AG08396 (cell line): ENCODE measurements at places on chromosomes 3 and 15.

DNA sequence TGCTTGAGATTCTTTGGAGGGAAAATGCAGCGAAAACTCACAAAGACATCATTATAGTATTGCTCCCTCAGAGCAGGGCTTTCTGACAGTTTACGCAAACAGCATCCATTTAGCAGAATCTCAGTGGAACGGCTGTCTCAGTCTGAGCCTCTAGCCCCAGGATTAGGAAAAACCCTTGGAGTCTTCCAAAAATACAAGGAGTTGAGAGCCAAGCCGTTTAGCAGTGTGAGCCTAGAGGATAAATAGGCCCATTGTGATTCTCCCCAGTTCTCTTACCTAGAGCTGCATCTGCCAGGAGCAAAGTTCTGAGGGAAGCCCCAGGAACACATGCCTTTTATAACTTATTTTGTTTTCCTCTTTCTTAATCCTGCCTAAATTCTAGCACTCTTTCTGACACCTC lies 359.6 kb downstream of the NTRK3 start:
- no peak for DNase-seq

DNA sequence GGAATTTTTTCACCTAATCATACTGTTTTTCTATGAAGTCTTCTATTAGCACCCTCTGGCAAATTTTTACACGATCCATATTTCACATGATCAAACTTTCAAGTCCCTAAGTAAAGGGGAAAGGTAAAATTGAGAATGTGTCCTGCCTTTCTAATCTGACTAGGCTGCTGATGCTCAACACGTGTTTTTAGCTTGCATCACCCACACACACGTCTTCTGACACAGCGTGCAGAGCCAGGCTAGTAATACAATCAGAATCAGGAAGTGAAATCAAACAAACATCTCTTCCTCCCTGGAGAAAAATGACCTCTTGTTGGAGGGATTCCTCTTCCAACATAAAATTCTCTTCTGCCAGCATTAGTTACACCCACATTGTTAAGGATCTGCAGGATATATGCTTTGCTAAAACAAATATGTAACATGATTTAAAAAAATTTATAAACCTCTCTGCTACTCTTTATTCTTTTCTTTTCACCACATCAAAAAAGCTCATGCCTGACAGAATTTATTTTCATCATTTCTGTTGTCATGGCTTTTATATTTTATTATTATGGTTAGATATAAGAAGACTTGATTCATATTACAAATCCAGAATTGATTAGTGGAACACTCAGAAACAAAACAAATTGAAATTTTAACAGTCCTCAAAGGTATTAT lies 122.4 kb downstream of the RAP2B start:
- peak; percentile 80 for DNase-seq

DNA sequence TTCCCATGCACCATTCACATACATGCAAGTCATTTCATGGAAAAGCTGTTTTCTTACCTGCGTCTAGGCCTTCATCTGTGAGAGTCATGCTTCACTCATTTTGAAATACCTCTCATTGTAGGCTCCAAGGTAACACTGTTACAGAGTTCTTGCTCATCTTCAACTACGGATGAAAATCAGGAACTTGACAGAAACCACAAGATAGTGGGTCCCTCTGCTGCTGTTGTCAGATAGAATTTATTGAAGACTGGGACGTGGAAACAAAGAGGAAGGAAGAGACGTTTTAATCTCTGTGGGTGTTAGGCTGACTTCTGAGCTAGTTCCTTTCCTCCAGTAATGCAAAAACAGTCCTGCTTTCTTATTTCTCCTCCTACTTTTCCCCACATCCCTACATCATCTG lies at the start of gene P2RY14:
P2RY14 (minus strand) TSS at position 313 of the 400 bp plus-strand sequence. CDS start 64,226 bp downstream, outside the sequence.
- DNase-seq: no peak

DNA sequence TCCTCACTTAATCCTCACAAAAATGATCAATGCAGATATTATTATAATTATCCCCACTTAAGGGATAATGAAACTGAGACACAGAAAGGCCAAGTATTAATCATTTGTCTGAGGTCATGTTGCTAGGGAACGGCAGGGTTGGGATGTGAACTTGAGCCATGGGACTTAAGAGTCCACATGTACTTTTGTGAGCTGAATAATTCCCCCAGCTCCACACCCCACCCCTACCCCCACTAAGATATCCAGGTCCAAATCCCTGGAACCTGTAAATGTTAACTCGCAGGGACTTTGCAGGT lies 290.5 kb upstream of the GADL1 start:
- no peak for DNase-seq

- no peak for DNase-seq
Measured at GRCh38 chr15:89450076-89451006, 46.0 kb downstream of the RHCG start.

GRCh38 chr3:155938409-155938808 lies 68.0 kb downstream of the GMPS start:
- DNase-seq: no peak

- DNase-seq: no peak
Measured at GRCh38 chr3:114553949-114554593, 260.2 kb downstream of the TIGIT start.

DNA sequence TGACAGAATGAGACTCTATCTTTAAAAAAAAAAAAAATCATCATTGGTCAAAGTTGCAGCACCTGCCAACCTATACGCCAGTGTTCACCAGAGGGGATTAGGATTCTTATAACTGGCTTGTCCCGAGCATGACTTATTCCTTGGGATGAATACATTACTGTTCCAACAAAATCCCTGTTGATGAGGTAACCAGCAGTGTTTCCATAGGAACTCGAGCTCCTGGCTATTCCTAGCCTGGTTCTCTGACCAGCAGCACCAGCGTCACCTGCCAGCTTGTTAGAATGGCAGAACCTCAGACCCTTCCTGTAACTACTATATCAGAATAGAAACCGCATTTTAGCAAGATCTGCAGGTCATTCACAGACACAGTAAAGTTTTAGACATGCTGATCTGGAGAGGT lies 364.4 kb downstream of the PTPRG start:
- no peak for DNase-seq

GRCh38 chr15:99253381-99254090 lies 2.3 kb downstream of the LRRC28 start:
- DNase-seq: peak; percentile 50

GRCh38 chr15:50944672-50945071 lies 36.2 kb downstream of the AP4E1 start:
- no peak for DNase-seq

GRCh38 chr3:35081899-35082298 lies 557.4 kb upstream of the ARPP21 start:
- no peak for DNase-seq

GRCh38 chr3:188197388-188197847 lies 43.5 kb downstream of the LPP start:
- DNase-seq: no peak

- no peak for DNase-seq
Measured at GRCh38 chr3:143839980-143840379, 8.3 kb downstream of the SLC9A9 start.

GRCh38 chr3:171704814-171705213 lies 105.5 kb downstream of the PLD1 start:
- DNase-seq: no peak

GRCh38 chr3:10933805-10934481 lies 58.6 kb upstream of the SLC6A1 start:
- peak; percentile 83 for DNase-seq

DNA sequence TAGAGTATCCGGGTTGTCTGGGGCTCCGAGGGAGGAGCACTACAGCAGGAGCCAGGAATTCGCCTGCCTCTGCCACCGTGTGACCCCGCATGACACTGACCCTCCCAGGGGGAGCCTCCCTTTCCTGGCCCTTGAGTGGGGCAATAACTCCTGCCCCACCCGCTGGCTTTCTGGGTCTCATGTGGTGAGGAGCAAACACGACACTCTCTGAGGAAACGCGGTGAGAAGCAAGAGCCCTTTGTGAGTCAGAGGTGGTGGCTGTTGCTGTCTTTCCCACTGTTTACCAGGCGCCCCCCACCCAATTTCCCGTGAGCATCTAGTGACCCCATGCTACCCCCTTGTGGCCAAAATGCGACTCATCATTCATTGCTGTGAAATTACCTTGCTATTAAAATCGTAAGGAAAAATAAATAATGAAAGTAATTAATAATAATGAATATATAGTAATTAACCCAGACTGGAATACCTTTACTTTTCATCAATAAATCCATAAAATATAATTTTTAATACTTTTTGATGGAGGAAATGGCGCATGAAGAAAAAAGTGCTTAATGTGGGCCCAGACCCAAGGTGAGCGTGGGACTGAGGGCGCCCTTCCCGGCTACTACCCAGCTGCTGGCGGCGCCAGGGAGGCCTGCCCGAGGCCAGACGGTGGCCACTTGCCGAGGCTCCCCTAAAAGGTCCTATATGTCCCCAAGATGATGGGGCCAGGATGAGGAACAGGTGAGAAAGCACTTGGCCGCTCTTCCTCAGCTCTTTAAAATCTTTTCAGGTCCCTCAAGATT lies 29.3 kb downstream of the CCNL1 start:
- DNase-seq: peak; percentile 29

GRCh38 chr15:51266656-51267050 lies 71.7 kb downstream of the CYP19A1 start:
- no peak for DNase-seq

GRCh38 chr15:59205839-59206622 lies 612 bp upstream of the LDHAL6B start:
- no peak for DNase-seq

DNA sequence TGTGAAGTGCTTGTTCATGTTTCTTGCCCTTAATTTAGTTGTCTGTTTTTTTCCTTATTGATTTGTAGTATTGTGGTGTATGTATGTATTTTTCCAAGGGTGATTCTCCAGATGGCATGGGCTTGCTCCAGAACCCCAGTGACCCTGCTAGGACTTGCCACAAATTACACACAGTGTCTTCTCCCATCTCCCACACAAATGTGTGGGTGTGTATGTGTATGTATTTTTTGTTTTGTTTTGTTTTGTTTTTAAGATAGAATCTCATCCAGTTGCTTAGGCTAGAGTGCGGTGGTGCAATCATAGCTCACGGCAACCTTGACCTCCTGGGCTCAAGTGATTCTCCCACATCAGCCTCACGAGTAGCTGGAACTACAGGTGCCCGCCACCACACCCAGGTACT lies 36.2 kb upstream of the ARID3B start:
- no peak for DNase-seq

DNA sequence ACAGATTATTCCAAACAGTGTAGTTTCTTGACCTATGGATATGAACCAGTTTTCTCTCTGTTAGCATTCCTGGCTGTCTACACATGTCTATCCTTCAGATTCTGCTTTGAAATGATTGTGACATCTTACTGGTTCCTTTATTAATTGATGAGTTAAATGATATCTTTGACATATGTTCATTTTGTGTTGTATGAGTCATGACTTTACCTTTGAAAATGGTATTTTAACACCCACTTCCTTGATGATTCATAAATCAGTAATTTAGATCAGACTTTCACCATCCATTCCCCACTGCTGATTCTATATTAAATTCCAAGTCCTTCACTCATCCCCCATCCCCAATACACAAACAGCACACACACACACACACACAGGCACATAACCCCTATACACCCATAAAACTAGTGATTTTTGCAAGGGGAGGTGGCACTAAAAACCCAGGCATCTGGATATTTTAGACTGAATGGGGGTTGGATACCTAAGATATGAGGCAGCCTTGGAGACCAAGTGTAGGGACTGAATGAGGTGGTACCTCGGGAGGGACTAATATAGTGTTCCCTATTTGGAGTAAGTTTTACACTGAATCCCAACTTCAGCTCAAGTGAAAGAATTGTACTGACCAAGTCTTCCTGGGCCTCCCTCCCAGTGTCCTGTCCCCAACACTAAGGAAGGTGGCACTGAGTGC lies 9.7 kb downstream of the CCK start:
- DNase-seq: peak; percentile 38

DNA sequence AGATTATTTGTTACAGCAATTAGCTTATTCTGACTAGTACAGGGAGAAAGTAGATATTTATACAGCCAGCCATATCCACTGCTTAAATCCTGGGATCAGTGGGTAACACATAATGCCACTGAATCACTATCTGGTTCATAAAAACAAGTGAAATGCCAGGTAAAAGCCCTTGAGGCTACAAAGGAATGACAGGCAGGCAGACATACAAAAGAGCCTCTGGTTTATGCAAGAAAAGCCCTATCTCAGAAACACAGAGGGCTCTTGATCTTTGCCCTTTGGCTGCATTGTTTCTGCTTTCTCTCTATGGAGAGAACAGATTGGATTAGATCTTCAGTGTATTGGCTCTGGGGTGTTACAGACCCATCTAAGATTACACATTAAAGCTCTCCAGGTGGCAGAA lies 115.4 kb upstream of the GADL1 start:
- DNase-seq: no peak

DNA sequence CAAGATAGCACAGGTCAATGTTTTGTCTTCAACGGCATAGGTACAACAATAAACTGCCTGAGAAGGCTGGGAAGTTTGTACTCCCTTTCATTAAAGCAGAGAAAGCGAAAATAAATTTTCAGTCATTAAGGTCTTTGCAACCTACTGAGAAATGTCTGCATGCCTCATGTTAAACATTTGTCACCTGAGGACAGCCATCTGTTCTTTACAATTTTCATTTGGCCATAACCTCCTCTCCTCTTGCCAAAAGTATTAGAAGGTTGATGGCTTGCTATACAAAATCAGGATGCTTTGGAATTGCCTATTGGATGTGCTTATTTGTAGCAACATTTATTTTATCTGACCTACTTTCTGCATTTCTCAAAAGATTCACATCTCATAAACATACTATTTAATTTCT lies 122.7 kb downstream of the GOLIM4 start:
- DNase-seq: no peak
